Endothelial cell of umbilical vein (primary cell): ENCODE measurements at places on chromosomes 13 and 19. TPM values are rescaled to one million over a fixed set of nuclear protein-coding genes. Genes with fewer than 3 reads are reported as not detected.
A peak's percentile ranks its signal among the peaks of the same experiment; 100 is the strongest.

ADAMTSL5 gene
- 0.07 TPM in 1 of 2 replicates, not detected in the other for polyA plus RNA-seq

FLT3LG gene
- 5.0 and 5.6 TPM in 2 replicates for polyA plus RNA-seq

C19orf67 gene
- polyA plus RNA-seq = not detected in 2 replicates

NTF4 gene
- polyA plus RNA-seq = not detected in 2 replicates

DNA sequence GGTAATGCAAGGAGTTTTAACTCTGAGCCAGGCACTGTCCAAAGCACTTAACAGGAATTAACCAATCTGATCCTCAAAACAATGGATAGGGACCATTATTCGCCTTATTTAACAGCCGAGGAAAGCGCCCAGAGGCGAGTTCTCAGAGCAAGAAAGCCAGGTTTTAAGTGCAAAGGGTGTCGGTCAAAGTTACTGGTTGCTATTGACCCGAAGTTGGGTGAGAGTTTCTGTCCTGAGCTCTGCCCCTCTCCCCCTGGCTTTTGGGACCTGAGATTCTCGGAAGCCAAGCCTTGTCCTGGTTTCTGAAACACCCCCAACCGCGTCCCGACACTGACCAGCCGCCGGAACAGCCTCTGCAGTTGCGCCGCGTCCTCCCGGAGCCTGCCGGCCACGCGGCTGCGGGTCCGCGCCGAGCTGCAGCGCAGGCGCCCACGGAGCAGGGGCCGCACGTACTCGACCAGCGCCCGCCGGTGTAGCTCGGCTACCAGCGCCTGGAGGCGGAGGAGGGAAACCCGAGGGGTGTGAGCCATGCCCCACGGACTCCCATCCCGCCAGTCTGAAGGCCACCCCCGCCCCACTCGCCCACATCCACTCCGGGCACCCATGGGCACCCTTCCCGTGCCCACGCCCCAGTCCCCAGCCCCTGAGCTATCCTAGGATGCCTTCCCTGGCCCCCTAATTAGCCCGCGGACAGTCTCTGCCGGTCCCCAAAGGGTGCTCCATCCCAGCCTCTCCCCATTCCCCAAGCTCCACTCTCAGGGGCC, 27.8 kb downstream of the EXOC3L2 start:
- no peaks in the 10 kb centered on the region for H3K36me3 ChIP-seq
- no peaks in the 10 kb centered on the region for H3K27me3 ChIP-seq
- H3K4me3 ChIP-seq = no peak overlapping the region
- H3K27ac ChIP-seq = no peak overlapping the region
- peaks cover 18% of the 10 kb centered on the region for H3K4me1 ChIP-seq

DNA sequence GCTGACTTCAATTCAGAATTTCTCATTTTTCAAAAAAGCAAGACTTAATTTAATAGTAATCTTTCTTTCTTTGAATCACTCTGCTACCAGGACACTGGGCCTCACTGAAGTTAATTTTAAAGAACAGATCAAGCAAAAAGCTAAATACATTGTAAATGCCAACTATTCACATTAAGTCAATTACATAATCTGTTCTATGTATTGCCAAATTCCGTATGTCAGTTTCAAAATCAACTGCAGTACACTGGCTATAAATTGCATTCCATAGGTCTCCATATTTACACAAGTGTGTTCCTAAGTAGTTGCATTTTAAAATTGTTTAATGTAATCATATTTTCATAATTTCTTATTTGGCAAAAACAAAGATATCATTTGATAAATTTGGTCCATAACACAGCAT, 10.1 kb downstream of the FOXO1 start:
- DNase-seq = no peak
- no peaks in the 10 kb centered on the region for H3K36me3 ChIP-seq
- H3K27ac ChIP-seq = no peak overlapping the region
- peaks cover 9% of the 10 kb centered on the region for H3K4me1 ChIP-seq

- H3K27me3 ChIP-seq = no peaks in the 10 kb centered on the region
- no peak overlapping the region for H3K4me3 ChIP-seq
- no peaks in the 10 kb centered on the region for H3K36me3 ChIP-seq
- peaks cover 82% of the 10 kb centered on the region for H3K4me1 ChIP-seq
- H3K27ac ChIP-seq = peak overlapping the region; percentile 95
- peak; percentile 58 for DNase-seq
Observed at GRCh38 chr19:38667661-38668171, 20.3 kb downstream of the ACTN4 start.

GRCh38 chr19:43664018-43664417, 6.0 kb downstream of the PLAUR start:
- peaks cover 11% of the 10 kb centered on the region for H3K36me3 ChIP-seq
- H3K4me1 ChIP-seq = peaks cover 29% of the 10 kb centered on the region
- no peak overlapping the region for H3K4me3 ChIP-seq
- H3K27ac ChIP-seq = peak overlapping the region; percentile 93
- no peaks in the 10 kb centered on the region for H3K27me3 ChIP-seq
- peak; percentile 72 for DNase-seq

DNA sequence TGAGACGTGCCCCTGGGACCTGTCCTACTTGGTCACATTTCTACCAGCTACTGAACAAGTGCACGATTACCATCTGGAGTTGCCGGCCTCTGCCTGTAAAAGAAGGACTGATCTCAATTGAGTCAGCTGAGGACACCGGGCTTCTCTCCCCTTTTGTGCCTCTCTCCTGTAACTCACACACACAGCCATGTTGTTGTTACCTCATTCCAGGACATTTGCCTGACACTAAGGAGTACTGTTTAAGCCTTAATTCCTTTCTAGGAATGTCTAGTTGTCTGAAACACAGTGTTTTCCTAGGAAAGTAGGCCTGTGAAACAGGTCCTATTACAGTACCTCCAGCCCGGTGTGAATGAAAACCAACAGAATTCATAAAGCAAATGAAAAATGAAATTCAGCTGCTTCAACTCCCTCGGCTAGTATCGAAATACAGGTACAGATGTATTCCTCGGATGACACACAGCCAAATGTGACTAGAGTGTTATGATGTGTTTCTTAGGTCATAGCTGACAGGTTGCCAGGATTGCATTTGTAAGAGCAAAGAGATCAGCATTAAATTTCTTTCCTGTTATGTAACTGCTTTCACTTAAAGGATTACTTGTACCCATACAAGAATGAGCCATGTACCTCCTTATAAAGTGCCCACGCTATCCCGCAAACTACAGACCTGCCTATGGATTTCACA, 152.0 kb upstream of the IRS2 start:
- no peak for DNase-seq
- no peaks in the 10 kb centered on the region for H3K36me3 ChIP-seq
- no peaks in the 10 kb centered on the region for H3K4me1 ChIP-seq
- no peak overlapping the region for H3K4me3 ChIP-seq
- peaks cover 3% of the 10 kb centered on the region for H3K27me3 ChIP-seq
